ENCODE measurements at places on chromosomes 6 and 20.

DNA sequence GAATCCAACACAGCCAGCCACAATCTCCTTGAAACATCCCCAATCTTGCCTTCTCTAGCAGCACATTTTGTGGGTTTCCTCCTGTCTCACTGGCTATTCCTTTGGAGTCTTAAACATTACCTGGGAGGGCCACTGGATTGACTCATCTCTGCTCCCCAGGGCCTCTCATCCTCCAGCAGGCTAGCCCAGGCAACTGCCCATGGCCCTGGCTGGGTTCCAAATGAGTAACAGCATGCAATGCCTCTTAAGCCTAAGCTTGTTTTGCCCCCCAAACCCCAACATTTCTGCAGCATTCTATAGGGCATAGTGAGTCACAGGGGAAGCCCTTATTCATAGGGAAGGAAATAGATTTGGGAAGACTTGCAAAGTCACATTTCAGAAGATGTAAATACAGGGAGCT lies 204.9 kb downstream of the FOXA2 start:
- H3K4me1 ChIP-seq: no peaks in the 10 kb centered on the region
- no peak for DNase-seq
- H3K27me3 ChIP-seq: no peaks in the 10 kb centered on the region
- H3K27ac ChIP-seq: no peak overlapping the region

DNA sequence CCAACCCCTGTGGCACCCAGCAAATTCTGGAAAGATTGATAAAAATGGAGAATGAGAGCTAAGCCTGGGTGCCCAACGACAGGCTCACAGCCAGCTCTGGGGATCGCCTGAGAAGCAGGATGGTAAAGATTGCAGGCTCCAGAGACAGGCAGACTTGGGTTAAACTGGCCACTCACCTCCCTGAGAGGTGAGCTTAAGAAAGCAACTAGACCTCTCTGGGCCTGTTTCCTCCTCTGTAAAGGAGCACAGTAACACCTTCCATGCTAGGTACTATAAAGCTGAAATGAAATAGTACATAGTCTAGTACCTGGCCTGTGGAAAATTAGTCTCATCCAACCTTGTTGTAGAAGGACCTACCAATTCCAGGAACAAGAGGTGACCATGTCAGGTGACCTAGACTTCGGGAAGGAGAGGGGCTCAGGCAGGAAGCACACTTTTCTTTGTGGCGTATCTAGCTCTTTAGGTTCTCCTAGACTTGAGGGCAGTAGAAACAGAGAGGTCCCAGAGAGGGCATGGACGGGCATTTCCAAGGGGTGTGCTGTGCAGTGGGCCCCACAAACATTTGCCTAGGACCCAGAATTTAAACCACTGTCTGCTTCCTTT lies 142.8 kb upstream of the MYLIP start:
- no peaks in the 10 kb centered on the region for H3K36me3 ChIP-seq
- no peak overlapping the region for H3K4me3 ChIP-seq
- H3K27ac ChIP-seq: no peak overlapping the region
- no peaks in the 10 kb centered on the region for H3K4me1 ChIP-seq
- H3K27me3 ChIP-seq: no peaks in the 10 kb centered on the region

DNA sequence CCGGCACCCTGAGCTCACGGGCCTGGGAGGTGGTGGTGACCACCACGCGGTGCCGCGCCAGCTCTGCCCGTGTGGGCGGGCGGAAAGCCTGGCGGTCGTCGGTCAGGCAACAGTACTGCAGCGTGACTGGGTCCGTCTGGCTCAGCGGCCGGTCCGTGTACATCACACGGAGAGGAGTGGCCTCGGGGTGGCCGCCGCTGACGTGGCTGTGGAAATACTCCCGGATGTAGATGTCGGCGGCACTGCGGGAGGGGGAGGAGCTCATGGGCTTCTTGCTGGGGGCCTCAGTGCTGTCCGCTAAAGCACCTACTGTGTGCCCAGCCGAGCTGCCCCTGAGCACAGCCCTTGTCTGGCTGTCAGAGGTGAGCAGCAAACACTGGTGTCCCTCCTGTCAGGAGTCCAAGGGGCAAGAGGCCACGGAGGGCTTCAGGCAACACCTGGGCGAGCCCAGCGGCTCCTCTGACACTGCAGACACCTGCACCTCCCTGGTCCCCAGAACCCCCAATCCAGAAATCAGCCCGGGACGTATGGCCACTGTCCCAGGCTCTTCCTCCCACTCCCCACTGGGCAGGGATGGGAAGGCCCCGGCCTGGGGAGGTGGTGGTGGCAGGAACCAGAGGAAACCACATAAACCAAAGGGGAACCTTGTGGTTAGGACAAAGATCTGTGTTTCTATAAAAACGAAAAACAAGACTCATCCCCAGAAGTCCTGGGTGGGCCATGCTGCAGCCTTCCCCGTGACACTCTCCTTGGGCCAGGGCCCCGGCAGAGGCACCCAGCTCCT lies 6.5 kb downstream of the HELZ2 start:
- H3K4me1 ChIP-seq: no peaks in the 10 kb centered on the region
- no peak for DNase-seq
- H3K27ac ChIP-seq: no peak overlapping the region
- no peak overlapping the region for H3K4me3 ChIP-seq
- H3K36me3 ChIP-seq: peaks cover 11% of the 10 kb centered on the region

DNA sequence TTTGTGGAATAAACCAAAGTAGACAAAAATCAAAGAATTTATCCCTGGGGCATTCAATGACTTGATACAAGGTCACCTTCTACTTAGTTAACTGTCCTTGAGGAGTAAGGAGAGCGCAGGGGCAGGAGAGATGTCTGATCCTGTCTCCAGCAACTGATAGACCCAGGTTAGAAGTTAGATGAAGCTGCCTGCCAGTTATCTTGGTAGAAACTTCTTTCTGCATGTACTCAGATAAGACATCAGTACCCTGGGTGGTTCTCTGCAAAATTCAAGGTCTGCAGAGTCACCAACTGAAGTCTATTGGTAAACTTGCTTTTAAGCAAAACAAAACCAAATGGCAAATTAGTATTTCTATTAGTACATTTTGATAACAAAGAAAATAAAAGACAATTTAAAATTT lies 2.7 kb downstream of the SGK1 start:
- no peak for DNase-seq
- H3K36me3 ChIP-seq: no peaks in the 10 kb centered on the region

DNA sequence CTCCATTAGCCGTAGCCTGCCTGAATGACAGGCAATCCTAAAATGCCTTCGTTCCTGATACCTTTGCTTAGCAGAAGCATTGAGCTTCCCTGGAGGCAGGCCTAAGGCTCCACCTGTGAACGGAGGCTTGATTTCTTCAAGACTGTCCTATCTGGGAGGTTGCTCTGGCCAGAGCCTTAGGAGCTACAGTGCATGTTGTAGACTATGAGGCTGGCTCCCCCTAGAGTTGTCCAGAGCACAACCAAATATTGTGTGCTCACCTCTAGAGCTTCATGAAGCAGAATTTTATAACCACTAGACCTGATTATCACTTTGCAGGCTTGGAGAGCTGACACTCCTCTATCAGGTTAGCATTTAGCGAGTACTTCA lies 217.8 kb downstream of the MAFB start:
- peak overlapping the region; percentile 83 for H3K27ac ChIP-seq
- no peak for DNase-seq
- no peaks in the 10 kb centered on the region for H3K36me3 ChIP-seq
- H3K4me1 ChIP-seq: no peaks in the 10 kb centered on the region
- no peaks in the 10 kb centered on the region for H3K27me3 ChIP-seq

- no peaks in the 10 kb centered on the region for H3K4me1 ChIP-seq
- no peak overlapping the region for H3K27ac ChIP-seq
Observed at GRCh38 chr20:32067234-32067821, 15.3 kb downstream of the HCK start.

All from breast epithelium (tissue), 4 donors.